NCI-H1417 (cell line): ENCODE measurements at places on chromosomes 7 and 10.

DNA sequence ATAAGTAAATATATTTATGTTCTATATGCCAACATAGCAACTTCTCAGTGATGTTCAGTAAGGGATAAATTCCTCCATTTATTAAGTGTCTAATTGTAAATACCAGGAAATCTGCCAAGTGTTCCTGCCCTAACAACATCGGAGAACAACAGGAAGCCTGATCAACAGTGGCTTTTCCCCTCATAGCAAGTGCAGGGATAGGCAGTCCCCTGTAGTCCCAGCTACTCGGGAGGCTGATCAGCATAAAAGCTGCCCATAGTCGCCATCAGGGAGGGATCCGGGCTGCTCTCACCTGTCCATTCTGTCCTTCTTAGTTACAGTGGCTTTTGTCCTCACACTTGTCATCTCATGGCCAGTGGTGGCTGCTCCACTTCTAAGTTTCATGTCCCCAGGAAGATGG, 141.3 kb downstream of the IDE start:
- no peak for DNase-seq

GRCh38 chr7:105337529-105337928, 51.2 kb downstream of the SRPK2 start:
- DNase-seq = no peak

GRCh38 chr10:99852481-99853213, 70.2 kb downstream of the ABCC2 start:
- no peak for DNase-seq

GRCh38 chr10:110903280-110904278, 15.4 kb downstream of the BBIP1 start:
- DNase-seq = no peak

DNA sequence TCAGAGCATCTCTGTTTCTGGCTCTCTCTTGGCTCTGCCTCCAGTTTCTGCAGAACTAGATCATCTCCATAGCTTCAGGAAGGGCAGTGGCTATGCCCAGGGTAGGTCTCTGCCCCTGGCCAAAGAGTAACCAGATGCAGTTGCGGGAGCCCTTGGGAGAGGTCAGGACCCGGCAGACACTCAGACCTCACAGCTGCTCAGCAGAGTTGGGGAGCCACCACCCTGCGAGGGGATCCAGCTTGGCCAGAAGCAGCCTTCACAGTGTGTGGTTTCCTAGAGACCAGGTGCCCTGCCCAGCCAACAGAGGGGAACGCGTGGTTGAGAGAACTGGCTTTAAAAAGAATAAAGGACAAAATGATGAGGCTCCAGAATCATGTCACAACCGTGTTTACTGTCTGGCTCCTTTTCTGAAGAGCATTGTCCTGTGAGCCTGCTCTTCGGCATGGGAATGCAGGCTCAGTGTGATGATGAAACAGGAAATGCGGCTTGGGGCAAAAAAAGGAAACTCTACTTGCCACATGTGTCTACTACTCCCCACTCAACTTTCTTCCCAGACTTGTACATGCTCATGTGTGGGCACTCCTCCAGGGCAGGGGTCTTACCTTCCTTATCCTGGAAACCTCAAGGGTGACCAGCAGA, 243.1 kb downstream of the INHBA start:
- DNase-seq = no peak

GRCh38 chr7:44707558-44708230, 41.0 kb upstream of the ZMIZ2 start:
- no peak for DNase-seq

GRCh38 chr10:404991-405390, 269.7 kb downstream of the ZMYND11 start:
- DNase-seq = no peak

DNA sequence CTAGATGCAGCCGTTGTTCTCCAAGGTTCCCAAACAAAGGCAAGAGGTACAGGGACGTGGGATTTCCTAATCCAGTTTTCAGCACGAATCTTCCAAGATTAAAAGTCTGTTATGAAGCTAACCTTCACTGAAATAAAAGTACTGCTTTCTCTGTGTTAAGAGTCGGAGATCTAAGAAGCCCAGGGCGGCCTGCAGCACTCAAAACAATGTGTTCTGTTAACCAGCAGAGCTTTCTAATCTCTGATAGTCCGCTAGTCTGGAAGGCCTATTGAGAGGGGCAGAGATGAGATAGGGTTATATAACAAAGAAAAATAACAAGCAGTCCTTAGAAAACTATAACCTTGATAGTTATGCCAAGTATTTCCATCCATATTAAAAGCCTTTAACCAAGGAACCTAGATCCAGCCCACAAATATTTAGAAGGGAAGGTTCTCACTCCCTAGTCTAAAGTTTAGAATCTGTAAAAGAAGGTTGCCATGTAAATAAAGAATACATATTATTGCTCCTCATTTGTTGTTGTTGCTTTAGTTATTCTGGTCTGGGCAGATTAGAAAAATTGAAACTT, 106.3 kb upstream of the SVIL start:
- no peak for DNase-seq

DNA sequence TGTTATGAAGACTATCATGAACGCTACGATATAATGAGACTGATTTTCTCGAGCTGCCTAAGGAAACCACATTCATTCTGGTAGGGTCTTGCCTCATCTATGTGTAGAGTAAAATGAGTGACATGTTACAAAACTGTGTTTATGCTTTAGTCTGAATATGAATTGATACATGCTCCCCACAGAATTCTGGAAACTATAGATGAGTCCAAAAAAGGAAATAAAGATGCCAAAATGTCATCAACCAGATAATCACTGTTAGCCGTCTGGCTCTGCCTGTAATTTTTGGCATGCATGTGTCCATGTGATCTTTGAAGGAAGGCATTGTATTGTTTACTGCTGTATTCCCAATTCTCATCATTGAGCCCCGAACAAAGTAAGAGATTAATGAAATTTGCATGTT, 42.6 kb upstream of the GPR37 start:
- DNase-seq = no peak

DNA sequence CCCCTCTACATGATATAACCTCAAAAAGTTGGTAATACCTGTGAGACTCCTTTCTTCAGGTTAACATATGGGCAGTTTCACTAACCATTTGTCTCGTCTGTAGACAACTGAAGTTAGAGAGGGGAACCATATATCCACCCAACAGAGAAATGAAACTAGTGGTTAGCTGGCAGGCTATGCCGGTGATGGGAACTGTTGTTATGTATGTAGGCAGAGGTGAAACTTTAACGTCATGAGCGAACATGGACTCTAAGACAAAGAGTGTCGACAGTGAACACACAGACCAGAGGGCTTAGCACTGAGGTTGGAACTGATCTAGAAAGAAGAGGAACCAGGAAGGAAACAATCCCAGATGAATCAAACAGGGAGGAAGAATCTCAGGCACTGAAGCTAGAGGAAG, 112.4 kb downstream of the ELMO1 start:
- no peak for DNase-seq

- no peak for DNase-seq
Measured at GRCh38 chr7:130087364-130087763, 17.0 kb downstream of the KLHDC10 start.

DNA sequence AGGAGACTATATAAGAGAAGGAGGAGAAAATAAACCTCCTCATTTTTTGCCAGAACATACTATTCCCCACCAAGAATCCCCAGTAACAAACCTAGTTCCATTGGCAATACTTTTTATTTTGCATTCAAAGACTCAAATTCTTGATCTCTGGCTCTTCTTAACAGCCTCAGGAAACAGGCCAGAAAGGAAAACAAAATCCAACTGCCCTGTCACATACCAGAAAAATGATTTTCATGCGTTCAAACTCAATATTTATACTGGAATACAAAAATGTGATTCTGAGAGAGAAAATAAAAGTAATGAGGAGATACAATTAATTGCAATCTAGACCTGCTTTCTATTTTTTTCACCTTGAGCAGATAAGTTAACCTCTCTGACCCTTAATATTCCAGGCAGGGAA, 435.9 kb upstream of the AUTS2 start:
- DNase-seq = no peak

- DNase-seq = no peak
Measured at GRCh38 chr10:13003004-13003403, 1.5 kb upstream of the CCDC3 start.

- DNase-seq = no peak
Measured at GRCh38 chr7:98352621-98353020, 48.3 kb downstream of the BAIAP2L1 start.

DNA sequence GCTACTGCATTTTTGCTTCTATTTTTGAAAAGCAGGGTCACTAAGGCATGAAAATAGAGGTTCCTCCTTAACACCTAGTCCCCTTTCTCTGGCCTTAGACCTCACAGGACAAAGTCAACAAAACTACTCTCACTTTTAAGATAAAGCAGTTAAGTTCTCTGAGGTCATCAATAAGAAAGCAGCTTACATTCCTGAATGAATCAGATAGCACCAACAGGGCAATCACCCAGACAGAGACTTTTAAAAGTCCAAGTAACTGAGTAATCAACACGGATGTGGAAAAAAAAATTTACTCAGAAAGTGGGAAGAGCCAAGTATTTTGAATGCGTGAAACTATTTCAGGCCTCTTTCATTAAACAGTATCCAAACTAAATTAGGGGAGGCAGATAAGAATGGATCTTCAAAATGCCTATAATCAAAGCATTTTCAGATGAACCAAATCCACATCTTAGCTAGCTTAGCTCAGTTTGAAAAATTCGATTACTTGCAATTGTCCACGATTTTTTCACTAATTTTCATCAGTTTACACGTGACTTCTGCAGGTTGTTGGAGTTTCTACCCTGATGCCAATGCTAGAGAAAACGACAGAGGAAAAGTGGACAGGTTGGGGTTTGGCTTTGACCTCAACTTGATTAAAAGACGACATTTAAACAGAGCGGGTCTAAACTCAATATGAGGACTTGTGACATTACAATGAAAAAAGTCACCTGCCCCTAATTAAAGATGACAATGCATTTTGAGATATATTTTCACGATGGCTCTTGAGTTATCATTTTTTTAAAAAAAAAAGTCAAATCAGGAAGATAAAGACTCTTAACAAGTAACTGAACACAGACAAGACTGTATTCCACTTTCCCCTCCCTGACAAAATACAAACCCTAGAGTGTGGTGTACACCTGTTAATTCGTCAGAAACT, 1.6 kb downstream of the BEND7 start:
- no peak for DNase-seq

GRCh38 chr10:118471863-118472262, 123.6 kb downstream of the PRLHR start:
- no peak for DNase-seq

- no peak for DNase-seq
Measured at GRCh38 chr7:134175334-134176036, 48.3 kb downstream of the LRGUK start.

DNA sequence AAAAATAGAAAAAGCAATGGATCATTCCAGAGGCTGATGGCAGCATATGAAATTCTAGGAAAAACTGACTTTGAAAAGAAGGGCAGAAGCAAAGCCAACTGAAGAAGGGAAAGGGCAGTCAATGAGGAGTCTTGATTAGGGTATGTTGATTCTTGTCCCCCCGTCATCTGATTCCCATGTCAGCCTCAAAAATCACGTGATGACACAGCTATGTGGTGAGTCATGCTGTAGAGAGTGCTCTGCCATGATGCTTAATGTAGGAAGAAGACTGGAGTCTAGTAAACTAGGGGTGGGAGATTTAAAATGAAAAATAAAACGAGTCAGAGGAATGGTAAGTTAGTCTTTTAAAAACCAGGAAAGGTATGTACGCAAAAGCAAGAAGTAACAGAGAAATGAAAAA, 3.9 kb upstream of the POU6F2 start:
- DNase-seq = no peak

GRCh38 chr10:28293236-28294168, 9.4 kb downstream of the MPP7 start:
- no peak for DNase-seq

GRCh38 chr10:95920798-95921426, 13.1 kb downstream of the CC2D2B start:
- DNase-seq = no peak

- no peak for DNase-seq
Measured at GRCh38 chr10:127349737-127350136, 153.3 kb upstream of the INSYN2A start.

DNA sequence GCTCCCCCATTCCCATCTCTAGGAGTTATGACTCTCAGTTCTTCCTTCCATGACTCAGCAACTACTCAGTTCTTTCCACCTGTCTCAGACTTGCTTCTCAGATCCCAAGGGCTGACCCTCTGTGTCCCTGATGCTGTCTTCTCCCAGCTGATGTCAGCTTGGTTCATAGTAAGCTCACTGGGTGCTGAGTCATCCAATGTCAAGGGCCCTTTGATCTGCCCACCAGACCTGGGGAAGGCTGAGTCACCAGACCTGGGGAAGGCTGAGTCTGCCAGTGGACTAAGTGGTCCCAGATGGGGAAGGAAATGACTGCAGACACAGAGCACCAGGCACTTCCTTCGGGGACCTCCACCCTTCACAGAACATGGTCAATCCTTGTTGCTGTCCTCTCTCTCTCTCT, 76.1 kb upstream of the ZEB1 start:
- DNase-seq = no peak

GRCh38 chr7:129642871-129643549, 31.5 kb downstream of the NRF1 start:
- DNase-seq = no peak

DNA sequence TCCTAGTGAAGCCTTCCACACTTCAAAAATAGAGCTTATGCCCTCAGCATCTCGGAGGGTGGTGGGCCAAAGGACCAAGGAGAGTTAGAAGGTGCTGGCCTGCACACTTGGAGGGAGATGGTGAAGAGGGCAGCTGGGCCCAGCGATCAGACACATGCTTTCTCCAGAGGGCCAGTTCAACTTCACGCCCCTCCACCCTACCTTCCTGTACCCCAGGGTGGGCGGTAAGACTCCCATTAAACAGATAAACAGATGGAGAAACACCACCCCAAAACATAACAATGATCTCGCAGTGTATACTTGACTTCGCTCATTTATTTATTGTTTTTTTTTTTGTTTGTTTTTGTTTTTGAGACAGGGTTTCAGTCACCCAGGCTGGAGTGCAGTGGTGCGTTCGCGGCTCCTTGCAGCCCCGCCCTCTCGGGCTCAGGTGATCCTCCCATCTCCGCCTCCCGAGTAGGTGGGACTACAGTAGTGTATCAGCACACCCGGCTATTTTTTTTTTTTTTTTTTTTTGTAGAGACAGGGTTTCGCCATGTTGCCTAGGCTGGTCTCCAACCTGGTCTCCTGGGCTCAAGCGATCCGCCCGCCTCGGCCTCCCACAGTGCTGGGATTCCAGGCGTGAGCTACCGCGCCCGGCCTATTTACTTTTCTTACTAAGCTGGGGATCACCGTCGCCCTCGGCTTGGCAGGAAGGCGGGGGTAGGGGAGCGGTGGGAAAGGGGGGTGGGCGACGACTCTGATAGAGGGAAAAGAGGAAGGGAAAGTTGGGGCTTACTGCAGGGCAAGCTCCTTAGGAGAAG, 1.8 kb downstream of the C10orf95 start:
- DNase-seq = peak; percentile 79

GRCh38 chr10:16847644-16848043, 30.4 kb upstream of the RSU1 start:
- no peak for DNase-seq

DNA sequence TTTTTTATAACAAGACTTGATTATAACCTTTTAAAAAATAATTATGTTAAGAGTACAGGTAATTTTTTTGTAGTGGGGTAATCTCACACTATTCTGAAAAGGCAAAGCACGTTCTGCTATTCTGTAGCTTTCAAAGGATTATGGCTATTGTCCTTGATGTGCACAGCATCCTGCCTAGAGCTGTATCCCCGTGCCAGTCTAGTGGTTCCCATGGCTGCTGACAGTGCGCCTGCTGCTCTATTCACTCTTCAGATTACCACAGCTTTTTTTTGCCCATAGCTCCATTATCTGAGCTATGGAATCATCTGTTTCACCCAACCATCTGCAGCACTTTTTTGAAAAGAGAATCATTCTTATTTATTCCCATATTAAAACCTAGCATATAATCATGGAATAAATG, 723.4 kb downstream of the PHTF2 start:
- no peak for DNase-seq

- DNase-seq = no peak
Measured at GRCh38 chr7:149682038-149682437, 91.3 kb downstream of the ZNF467 start.
